ENCODE measurements at places on chromosomes 4 and X.

- no peak for DNase-seq
These were observed 328.5 kb downstream of the ADGRL3 start for GRCh38 chr4:61528595-61528994.

- DNase-seq = no peak
These were observed 52.2 kb upstream of the PCDH7 start for GRCh38 chr4:30667919-30668318.

DNA sequence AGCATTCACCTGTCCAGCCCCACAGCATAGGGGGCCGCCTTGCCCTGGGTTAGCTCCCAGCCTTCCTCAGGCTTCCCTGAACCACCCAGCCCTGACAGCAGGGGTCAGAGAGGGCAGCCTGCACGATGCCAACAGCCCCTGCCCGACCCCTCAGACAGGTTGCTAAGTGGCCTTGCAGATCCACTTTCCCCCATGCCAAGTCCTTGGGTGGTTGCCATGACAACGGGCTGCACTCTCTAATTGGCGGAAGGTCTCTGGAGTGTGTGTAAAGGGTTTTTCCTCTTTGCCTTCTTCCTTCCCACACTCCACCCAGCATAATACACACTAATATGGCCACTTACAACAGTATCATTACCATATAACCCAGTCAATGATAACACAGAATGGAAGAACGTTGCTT, 99.6 kb upstream of the AFAP1 start:
- peak; percentile 59 for DNase-seq

DNA sequence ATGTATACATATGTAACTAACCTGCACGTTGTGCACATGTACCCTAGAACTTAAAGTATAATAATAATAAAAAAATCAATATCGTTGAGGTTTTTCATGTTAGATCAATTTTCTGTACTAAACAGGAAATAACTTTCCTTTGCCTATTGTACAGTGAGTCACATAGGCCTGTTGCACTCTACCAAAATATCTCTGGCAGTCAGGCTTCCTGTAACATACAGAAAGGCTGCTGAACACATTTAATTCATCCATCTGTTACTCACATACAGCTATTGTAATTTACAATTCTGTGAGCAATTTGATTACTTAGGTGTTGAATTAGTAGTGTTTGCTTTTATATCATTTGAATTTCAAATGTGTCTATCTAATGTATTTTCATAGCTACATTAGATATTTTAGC, 427.8 kb downstream of the TMA16 start:
- no peak for DNase-seq

GRCh38 chrX:3388457-3388856, 42.0 kb upstream of the MXRA5 start:
- no peak for DNase-seq

GRCh38 chr4:105710678-105711077, 2.1 kb downstream of the GSTCD start:
- DNase-seq = no peak

DNA sequence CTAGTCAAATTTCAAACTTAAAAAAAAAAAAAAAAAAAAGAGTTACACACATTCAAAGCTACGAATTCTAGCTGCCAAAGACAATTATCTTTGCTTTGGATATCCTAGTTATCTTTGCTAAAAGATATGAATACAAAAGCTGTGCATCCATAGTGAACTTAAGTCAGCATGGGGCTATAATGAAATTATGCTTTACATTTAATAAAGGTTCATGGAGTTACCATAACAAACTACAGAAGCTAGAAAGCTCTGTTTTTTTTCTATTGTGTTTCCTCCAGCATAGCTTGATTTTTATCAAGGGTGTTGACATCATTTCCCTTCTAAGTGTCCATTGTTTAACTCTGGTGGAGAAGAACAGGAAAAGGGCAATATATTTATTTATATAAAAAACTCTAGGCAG, 234.1 kb downstream of the ANKRD50 start:
- no peak for DNase-seq

All from neural crest cell (in vitro differentiated cells).